Stimulated activated CD8-positive, alpha-beta memory T cell treated with anti-CD3 and anti-CD28 coated beads, Interleukin-4, amount 100 ng/mL, for 1 hour (primary cell): ENCODE measurements at places on chromosomes 2 and 18.

DNA sequence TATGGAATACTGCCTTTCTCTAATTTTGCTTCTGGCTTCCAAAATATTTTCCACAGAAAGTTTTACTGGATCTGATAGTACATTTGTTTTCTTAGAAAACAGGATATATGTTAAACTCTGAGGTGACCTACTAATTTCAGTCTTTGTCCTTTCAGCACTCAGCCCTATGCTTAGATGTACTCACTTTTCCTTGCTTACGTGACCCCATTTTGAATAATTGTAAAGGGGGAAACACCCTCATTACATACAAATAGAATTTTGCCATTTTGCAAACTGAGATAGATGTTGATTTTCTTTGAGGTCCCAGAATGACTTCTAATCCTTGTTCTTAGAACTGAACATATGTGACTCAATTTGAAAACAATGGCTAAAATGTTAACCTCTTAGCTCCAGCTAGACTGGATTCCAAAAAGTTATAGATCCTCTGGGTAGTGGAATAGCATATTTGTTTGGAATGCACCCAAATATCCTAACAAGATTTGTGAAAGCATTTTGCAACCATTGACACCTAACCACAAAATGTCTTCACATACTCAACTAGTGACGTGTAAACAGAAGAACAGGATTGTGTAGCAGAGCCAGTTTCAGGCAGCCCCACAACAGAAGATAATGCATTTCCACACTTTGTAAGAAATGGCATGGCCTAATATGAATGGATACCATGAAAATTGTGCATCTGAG, 44.8 kb upstream of the EHBP1 start:
- no peak for DNase-seq

DNA sequence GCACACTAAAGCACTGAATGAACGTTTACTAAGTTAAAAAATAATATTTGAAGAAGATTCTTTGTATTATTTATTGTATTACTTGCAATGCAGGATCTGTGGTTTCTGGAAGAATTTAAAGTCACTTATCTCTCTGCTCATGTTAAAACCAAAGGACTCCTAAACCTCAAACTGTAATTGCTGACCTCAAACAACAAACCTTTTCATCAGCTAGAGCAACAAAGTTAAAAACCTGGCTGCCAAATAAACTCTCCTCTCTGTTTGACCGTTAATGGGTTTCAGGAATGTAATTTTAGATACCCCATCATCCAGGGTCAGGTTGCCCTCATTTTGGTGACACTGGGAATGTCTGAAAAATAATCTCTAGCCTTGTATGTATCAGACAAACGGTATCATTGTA, 239.1 kb downstream of the TGIF1 start:
- no peak for DNase-seq

GRCh38 chr2:176872406-176872805, 340.2 kb upstream of the HNRNPA3 start:
- no peak for DNase-seq

- no peak for DNase-seq
Observed at GRCh38 chr2:39523308-39524044, 86.4 kb upstream of the MAP4K3 start.

DNA sequence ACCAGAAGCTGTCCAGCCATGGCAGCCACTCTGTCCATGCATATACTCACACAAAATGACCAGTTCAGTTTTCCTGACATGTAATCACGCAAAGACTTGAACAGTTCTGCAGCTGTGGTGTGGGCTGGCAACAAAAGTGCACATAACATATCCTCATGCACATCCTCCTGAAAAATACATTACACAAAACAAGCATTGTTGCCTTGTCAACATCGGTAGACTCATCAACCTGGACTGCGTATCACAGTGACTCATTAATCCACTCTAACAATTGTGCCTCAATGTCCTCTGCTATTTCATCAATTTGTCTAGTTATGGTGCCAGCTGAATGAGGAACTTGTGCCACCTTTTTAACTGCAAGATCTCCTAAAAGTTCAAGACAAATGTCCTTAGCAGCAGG, 19.5 kb downstream of the RBKS start:
- no peak for DNase-seq

DNA sequence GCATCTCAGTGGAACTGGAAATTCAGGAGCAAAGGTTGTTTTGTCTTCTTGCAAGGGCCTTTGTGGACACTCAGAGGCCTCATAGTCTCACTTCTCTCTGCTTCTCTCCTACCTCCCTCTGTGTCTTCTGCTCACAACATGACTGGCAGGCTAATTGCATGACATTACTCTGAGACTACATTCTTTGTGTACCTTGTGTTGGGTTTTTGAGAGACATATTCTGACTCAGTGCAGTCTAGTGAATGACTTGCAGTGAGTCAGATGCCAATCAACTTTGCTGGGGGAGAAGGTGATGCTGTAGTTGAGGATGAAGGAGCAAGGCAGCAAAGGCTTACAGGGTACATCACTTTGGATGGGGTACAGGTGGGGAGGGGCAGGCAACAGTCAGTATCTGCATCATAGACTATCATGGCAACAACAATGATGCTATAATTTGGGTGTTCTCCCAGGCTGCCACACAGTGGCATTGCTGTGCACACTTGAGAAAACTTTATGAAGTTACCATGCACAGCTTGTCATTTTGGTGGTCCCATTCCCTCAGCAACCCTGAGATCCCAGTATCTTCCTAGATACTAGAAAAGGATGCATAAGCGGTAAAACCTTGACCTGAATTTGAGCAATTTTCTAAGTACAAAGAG, 69.3 kb upstream of the SLC16A14 start:
- DNase-seq = no peak

DNA sequence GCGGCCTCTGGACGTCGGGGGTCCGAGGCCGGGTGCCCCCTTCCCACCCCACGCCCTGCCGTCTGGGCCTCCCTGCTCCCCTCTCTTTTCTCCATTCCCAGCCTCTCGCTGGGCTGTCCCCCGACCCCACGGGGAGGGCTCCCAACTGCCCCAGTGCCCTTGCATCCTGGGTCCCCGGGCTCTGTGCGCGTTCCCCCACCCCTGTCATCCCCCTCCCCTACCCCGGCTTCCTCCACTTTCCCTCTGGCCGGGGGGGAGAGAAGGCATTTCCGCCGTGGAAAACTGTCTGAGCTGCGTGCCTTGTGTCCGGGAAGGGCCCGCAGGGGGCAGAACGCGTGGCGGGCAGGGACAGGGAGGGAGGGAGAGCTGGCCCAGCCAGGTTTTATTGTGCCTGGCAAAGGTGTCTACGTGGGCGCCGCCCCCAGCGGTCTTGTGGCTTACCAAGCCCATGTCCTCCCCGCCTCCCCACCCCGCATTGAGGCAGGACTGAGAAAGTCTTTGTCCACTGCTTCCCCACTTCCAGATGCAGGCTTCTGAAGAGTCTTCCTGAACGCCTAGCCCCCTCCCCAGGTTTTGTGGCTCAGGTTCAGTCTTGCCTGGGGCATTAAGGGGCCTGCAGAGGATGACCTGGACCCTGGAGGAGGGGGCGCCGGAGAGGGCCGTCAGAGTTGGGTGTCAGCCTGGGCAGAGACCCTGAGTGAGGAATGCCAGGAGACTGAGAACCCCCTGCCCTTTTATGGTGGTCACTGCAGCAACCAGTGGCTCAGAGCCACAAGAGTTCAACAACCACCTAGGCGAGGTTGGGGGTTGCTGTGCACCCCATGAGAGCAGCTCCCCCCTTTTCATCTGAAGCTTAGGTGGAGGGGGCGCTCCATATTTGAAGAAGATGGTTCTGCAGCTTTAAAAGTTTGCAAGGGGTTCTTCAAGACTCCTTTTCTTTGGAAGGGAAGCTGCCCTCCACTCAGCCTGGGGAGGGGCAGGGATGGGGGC, 1.3 kb downstream of the ITM2C start:
- DNase-seq = no peak

- no peak for DNase-seq
Observed at GRCh38 chr2:233290051-233290845, 17.4 kb upstream of the SAG start.

GRCh38 chr2:166651991-166652390, 157.9 kb upstream of the SCN7A start:
- DNase-seq = no peak
